ENCODE measurements at places on chromosomes 1 and 21.

- no peak overlapping the region for H3K4me3 ChIP-seq
- peaks cover 53% of the 10 kb centered on the region for H3K4me1 ChIP-seq
- H3K27ac ChIP-seq, result no peak overlapping the region
- no peaks in the 10 kb centered on the region for H3K36me3 ChIP-seq
Measured at GRCh38 chr1:91847851-91848250, 38.1 kb downstream of the TGFBR3 start.

DNA sequence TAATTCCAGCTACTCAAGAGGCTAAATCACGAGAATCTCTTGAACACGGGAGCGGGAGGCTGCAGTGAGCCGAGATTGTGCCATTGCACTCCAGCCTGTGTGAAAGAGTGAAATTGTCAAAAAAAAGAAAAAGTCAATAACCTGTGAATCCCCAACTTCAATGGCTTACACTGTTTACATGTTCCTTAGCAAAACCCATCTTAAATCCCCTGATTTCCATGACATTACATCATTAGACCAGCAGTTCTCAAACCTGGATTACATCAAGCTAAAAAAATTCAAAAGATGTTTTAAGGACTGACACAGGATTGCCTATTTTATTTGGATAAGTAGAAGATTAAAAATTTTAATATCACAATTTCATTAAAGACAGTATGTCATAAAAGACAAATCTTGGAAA is 12.4 kb downstream of the GPBP1L1 start:
- no peaks in the 10 kb centered on the region for H3K27me3 ChIP-seq
- no peak overlapping the region for H3K27ac ChIP-seq
- no peak overlapping the region for H3K4me3 ChIP-seq
- H3K36me3 ChIP-seq, result no peaks in the 10 kb centered on the region

GRCh38 chr1:87513966-87514660 is 185.4 kb downstream of the LMO4 start:
- no peaks in the 10 kb centered on the region for H3K36me3 ChIP-seq
- H3K27me3 ChIP-seq, result no peaks in the 10 kb centered on the region
- H3K4me1 ChIP-seq, result no peaks in the 10 kb centered on the region

DNA sequence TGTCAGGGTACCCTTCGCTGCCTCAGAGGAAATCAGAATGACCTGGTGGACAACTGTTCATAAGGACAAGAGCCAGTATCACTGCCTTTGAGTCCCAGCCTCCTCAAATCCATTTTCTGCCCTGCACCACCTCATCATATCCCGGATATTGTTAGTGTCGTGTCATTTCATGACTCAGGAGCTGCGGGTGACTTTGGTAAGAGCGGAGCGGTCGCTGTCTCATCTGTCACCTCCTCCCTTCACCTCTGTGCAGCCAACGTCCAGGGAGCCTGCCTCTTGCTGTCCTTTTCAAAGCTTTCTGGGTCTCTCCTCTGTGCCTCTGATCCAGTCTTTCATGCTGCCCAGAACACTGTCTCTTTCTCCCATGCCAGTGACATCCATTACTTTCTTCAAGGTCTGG is 7.0 kb upstream of the C1orf198 start:
- no peak for DNase-seq
- no peaks in the 10 kb centered on the region for H3K36me3 ChIP-seq

GRCh38 chr1:70627910-70628309 is 216.8 kb downstream of the CTH start:
- no peak overlapping the region for H3K27ac ChIP-seq
- no peak overlapping the region for H3K4me3 ChIP-seq
- no peaks in the 10 kb centered on the region for H3K36me3 ChIP-seq

GRCh38 chr1:89198491-89199072 is at the start of gene GBP4:
GBP4 (minus strand) TSS chr1:89198942; CDS start chr1:89198834, 108 bp downstream.
- H3K27ac ChIP-seq, result no peak within 1 kb of the TSS
- no peak within 1 kb of the TSS for H3K4me3 ChIP-seq
- no peaks in the 10 kb centered on the region for H3K36me3 ChIP-seq
- H3K27me3 ChIP-seq, result no peaks in the 10 kb centered on the region
- peak; percentile 14 for DNase-seq

- H3K27me3 ChIP-seq, result no peaks in the 10 kb centered on the region
- DNase-seq, result no peak
- H3K4me1 ChIP-seq, result no peaks in the 10 kb centered on the region
- no peak overlapping the region for H3K4me3 ChIP-seq
- H3K27ac ChIP-seq, result no peak overlapping the region
- H3K36me3 ChIP-seq, result no peaks in the 10 kb centered on the region
Measured at GRCh38 chr1:109845658-109846057, 65.0 kb upstream of the CSF1 start.

- H3K4me3 ChIP-seq, result no peak overlapping the region
- no peak overlapping the region for H3K27ac ChIP-seq
- no peaks in the 10 kb centered on the region for H3K36me3 ChIP-seq
- H3K27me3 ChIP-seq, result no peaks in the 10 kb centered on the region
- DNase-seq, result no peak
- H3K4me1 ChIP-seq, result no peaks in the 10 kb centered on the region
Measured at GRCh38 chr1:30200161-30200560, 523.2 kb downstream of the MATN1 start.

DNA sequence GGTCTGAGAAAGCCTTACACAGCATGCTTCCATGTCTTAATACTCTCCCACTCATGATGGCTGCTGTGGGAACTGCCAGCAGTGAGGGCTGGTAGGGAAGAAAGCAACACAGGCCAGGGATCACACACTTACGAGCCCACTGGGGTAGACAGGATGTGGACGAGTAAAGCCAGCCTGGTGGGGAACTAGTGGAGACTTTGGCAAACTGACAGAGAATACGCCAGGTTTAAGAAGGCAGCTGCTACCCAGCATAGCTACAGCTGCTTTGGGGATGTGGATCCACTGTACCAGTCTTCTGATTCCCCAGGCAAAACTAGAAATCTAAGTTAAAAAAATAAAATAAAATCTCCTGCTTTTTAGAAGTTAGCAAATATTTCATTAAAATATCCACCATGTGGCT is 664.0 kb downstream of the SMYD3 start:
- no peak overlapping the region for H3K27ac ChIP-seq
- no peaks in the 10 kb centered on the region for H3K27me3 ChIP-seq
- H3K36me3 ChIP-seq, result no peaks in the 10 kb centered on the region
- H3K4me1 ChIP-seq, result no peaks in the 10 kb centered on the region
- no peak overlapping the region for H3K4me3 ChIP-seq
- DNase-seq, result no peak
